NB4 (cell line): ENCODE measurements at places on chromosomes 11 and 22.

DNA sequence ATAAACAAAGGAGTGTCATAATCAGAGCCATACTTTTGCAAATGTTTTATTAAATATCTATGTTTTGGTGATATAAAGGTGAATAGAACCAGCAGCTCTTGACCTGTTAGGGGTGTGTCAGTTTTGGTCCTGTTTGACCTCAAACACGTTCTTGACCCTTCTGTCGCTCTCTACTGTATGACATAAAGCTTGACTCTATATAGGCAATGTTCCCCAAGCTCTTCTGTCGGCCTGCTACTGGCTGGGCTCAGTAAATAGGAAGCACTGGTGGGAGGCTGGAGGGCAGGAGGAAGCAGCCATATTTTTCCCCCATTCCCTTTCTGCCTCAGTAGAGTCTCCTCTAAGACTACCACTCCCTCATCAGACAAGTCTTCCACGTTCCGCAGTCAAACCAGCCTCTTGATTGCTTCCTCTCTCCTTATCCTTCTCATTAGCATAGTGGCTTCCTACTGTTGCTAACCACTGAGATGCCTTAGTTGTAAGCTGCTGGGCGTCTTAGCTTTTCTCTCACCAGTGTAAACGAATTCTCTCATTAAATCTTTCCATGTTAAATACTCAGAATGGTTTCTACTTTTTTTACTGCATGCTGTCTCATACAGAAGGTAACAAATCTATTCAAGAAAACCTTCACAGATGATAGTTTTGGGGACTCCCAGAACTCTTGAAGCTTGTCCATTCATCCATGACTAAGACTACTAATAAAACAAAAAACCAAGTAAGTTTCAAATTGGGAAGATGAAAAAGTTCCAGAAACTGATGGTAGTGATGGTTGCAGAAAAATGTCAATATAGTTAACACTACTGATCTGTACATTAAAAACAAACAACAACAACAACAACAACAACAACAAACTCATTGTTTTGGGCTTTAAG, 3.3 kb downstream of the NPAT start:
- no peak for DNase-seq

DNA sequence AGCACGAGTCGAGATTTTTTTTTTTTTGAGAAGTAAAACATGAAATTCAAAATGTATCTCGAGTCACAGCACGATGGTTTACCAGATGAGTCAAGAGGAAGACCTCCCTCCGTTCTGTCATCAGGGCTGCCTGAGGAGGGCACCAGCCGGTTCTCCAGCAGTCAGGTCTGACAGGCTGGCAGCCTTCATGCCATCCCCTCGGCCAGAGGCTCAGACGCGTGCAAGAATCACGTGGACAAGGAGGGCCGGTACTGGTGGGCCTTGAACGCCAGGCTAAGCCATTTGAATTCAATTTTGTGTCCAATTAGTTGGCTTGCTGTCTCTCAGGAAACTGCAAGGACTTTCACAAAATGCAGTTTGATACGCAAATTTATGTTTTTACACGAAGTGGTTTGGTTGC, 1412.2 kb downstream of the BRD1 start:
- DNase-seq, result no peak

- no peak for DNase-seq
Measured at GRCh38 chr11:8342821-8343681, 79.4 kb upstream of the LMO1 start.

GRCh38 chr11:1112351-1113191, 37.9 kb downstream of the MUC2 start:
- DNase-seq, result no peak

- no peak for DNase-seq
Measured at GRCh38 chr11:61830237-61831105, 2.4 kb downstream of the FADS2 start.

DNA sequence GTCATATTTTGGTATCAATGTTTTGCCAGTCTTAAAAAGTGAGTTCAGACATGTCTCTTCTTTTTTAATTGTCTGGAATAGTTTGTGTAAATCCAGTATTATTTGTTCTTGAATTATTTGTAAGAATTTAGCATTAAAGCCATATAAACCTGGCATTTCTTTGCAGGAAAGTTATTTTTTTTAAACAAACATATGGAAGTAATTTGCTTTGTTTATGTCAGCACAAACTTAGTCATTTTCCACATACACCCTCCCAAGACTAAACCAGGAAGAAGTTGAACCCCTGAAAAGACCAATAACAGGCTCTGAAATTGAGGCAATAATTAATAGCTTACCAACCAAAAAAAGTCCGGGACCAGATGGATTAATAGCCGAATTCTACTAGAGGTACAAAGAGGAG, 9.1 kb upstream of the CCDC81 start:
- DNase-seq, result no peak

DNA sequence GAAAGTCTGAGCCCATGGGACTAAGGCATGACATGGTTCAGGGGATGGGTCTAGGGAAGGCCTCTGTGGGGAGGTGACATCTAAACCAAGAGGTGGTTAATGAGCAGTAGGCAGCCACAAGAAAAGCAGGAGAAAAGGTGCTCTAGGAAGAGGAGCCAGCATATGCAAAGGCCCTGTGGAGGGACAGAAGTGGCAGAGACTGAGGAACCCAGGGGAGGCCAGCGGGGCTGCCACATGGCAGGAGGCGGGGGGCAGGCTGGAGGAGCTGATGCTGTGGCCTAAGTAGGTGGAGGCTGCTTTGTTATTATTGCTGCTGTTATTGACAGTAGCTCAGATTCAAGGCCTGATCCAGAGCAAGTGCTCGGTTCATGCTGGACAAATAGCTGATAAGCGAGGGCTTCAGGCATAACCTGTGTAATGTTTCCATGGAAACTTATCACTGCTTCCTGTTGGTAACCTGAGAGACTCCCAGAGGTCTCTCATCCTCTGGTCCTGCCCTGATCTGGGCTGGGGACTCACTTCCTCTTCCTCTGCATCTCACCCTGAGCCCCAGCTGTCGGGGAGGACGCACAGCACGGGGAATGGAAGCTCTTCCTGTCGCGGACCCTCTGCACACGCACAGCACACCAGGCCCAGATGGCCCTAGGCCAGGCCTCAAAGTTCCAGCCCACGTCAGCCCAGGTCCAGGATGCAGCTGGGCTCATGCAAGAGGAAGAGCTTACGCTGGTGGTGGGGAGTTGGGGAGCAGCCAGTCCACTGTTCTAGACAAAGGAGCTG, 75.2 kb upstream of the TP53I11 start:
- peak; percentile 43 for DNase-seq

GRCh38 chr11:12784987-12785386, 110.8 kb downstream of the TEAD1 start:
- no peak for DNase-seq

DNA sequence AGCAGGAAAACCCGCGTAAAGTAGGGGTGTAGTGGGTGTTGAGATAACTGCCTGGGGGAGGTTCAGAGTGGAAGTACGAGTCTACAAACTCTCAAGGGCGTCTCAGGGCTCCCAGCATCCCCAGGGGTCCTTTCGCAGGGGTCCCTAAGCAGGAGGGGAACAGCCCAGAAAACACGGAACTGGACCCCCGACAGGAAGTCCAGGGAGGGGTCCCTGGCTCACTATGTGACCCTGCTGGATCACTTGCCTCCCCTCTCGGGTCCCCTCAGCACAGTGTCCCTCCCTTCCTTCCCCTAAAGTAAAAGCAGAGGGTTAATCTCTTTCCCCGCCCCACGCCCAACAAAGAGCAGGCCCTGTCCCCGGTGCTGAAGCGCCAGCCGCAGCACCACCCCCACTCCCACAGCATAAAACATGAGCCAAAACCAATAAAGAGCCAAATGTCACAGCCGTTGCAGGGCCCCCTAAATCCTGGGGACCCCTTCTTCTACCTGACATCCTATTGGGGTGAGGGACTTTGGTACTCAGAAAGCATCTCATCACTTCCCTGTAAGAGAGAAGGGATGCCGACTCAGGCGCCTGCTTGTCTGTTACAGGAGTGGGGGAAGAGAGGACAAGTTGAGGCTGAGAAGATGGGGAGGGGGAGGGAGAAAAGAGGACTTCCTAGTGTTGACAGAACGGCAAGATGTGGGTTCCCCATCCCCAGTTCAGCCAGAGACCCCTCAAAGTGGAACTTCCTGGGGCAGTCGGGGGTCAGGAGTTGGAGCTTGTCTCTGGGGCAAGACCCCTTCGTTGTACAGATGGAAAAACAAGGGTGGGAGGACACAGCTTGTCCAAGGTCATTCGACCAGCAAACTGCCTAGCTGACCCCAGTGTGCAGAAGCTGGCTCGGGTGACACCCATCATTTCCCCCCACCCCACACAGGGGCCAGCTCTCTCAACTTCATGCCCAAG, 1.4 kb upstream of the NEFH start:
- DNase-seq, result peak; percentile 42

DNA sequence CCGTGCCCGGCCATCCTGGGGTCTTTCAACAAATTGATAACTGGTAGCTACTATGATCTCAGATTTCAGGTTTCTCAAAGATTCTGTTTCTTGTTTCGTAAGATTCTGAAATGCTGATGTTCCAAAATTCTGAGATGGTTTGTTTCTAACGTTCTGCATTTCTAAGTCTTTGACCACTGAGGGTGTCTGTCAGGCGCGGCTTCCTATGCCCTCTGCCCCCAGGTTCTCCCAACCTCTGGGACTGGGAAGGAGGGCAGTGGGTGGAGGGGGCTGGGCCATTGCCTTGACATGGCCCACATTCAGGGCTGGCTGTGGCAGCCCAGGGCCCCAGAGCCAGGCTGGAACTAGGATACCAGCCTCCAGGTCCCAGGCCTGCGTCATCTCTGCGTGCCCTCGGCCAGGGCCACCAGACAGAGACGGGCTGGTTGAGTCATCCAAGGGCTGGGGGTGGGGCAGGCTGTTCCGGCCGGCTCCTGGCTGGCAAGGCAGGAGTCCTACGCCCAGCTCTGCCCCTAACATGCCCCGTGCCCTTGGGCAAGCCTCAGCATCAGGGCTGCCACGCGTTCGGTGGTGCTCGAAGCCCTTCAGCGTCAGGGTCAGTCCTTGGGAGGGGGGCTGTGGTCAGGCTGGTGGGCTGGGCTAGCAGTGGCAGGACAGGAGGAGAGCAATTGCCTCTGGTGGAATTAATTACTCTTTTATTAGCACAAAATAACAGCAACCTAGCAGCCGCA, 5.2 kb downstream of the TMEM134 start:
- peak; percentile 90 for DNase-seq

GRCh38 chr22:29081517-29082236, 8.8 kb downstream of the KREMEN1 start:
- DNase-seq, result no peak

- no peak for DNase-seq
Measured at GRCh38 chr22:31504282-31504681, 7.9 kb downstream of the SFI1 start.

DNA sequence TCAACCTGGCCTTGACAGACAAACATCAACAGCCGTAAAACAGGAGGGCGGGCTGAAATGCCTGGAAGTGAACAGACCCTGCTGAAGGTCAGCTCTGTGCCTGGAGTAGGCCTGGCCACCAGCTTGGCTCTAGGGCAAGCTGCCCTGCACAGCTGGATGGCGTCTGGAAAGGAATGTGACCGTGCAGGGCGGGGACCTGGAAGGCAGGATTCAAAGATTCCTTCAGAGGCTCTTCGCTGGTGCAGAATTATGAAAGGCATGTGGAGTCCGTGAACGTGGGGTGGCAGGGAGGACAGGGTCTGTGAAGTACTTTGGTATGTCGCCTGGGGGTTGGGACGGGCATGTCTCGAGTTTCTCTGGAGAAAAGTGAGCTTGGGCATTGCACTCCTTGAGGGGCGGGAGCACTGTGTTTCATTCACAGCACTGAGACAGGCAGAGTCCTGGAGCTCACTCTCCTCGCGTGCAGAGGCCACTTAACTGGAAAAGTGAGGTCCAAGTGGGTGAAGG, 1.5 kb downstream of the EHD1 start:
- DNase-seq, result no peak

GRCh38 chr22:20641198-20641892, 132.6 kb upstream of the SERPIND1 start:
- DNase-seq, result no peak

GRCh38 chr22:27501191-27501936, 300.2 kb downstream of the MN1 start:
- no peak for DNase-seq

DNA sequence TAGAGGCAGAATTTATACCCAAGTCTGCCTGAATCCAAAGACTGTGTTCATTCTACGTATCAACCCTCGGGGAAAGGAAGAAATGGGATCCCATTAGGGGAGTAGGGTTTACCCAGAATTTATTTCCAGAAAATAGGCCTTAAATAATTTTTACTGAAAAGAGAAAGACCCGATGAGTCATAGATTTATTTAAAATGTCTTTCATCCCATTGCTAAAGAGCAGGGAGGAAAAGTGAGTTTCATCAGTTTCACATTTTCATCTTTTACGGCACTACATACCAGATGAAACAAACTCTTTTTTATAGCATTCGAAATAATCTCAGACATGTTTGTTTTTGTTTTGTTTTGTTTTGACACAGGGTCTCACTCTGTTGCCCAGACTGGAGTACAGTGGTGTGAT, 31.3 kb downstream of the SLC1A2 start:
- no peak for DNase-seq

DNA sequence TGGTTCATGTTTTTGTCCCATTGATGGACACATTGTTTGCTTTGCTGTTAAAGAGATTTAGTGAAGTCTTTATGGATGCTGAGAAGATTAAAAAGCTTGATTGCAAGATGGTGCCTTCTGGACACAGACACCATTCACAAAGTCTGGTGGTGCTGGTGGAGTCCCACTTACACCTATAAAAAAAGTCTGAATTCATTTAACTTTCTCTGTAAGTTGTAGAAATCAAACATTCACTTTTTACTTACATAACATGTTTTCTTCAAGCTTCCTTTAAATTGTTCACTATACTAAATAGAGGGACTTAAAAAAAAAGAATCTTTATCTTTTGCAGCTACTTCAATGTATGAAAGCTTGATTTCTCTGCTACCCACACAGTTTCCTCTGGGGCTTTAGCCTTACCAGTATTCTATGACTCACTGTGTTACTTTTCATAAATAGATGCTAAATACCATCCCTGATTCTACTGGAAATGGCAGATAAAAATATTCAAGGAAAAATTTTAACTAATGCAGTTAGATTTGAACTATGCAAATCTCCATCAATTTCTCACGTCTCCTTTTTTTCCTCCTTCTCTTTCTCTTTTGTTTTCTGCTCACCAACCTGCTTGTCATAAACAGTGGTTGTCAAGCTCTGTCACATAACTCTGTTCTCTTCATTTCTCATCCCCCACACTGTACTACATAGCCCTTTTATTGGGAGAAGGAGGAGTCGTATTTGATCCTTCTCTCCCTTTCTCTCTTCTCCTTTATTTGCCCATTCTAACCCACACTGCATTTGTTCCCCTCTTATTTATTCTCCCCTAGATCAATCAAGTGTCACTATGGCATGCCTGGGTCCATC, 89.7 kb downstream of the FAM76B start:
- no peak for DNase-seq

GRCh38 chr22:45006111-45006963, 3.5 kb downstream of the PHF21B start:
- no peak for DNase-seq

GRCh38 chr22:47100646-47101200, 338.3 kb downstream of the TBC1D22A start:
- DNase-seq, result no peak

- no peak for DNase-seq
Measured at GRCh38 chr11:85740481-85741400, 54.7 kb upstream of the CCDC89 start.
